ENCODE measurements at places on chromosomes 3 and 15. TPM values are rescaled to one million over a fixed set of nuclear protein-coding genes. Genes with fewer than 3 reads are reported as not detected.

Gene AVEN
- 16.5 TPM for total RNA-seq

Gene ATP8B4
- 0.04 TPM for total RNA-seq

Gene CYP8B1
- total RNA-seq: not detected

Gene HSPBAP1
- total RNA-seq: 8.6 TPM

Gene ACTL6A
- 235 TPM for total RNA-seq

Gene SLCO2A1
- total RNA-seq: 0.02 TPM

Gene OR5AC2
- not detected for total RNA-seq

Gene NCBP2
- 96.0 TPM for total RNA-seq

Gene MGLL
- 4.6 TPM for total RNA-seq

Gene CCDC54
- total RNA-seq: not detected

Gene HRG
- total RNA-seq: not detected

Gene KCNAB1
- total RNA-seq: 0.10 TPM

Gene LDHAL6B
- total RNA-seq: not detected

Gene ARNT2
- total RNA-seq: 5.3 TPM

Gene PPM1L
- total RNA-seq: 1.6 TPM

Gene ATP13A4
- 0.02 TPM for total RNA-seq

Gene MAP1A
- total RNA-seq: 32.9 TPM

Gene LRRIQ4
- not detected for total RNA-seq

Gene FBLN2
- not detected for total RNA-seq

Gene SAMD7
- not detected for total RNA-seq

Measured in H4 (cell line).